ENCODE measurements at places on chromosomes 6 and 20. TPM values are rescaled to one million over a fixed set of nuclear protein-coding genes. Genes with fewer than 3 reads are reported as not detected.

DNA sequence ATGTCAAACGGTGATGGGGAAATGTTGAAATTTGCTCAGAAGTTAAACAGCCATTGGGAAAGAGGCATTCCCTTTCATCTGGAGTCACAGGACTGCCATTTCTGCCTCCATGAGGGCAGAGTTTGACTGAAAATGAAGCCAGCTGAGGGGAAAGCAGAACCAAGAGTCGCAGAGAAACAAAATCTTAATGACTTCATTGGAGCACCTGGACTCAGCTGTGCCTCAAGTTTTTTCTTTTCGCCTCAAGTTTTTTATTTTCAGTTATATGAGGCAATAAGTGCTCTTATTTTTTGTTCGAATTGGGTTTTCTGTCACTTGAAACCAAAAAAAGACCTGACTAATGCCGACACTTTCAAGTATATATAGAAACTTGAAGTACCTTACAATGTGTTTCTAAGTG, 161.3 kb downstream of the PKHD1 start:
- H3K27me3 ChIP-seq, result no peaks in the 10 kb centered on the region
- H3K4me3 ChIP-seq, result no peak overlapping the region
- H3K27ac ChIP-seq, result no peak overlapping the region
- no peaks in the 10 kb centered on the region for H3K4me1 ChIP-seq
- H3K36me3 ChIP-seq, result no peaks in the 10 kb centered on the region
- DNase-seq, result no peak

DNA sequence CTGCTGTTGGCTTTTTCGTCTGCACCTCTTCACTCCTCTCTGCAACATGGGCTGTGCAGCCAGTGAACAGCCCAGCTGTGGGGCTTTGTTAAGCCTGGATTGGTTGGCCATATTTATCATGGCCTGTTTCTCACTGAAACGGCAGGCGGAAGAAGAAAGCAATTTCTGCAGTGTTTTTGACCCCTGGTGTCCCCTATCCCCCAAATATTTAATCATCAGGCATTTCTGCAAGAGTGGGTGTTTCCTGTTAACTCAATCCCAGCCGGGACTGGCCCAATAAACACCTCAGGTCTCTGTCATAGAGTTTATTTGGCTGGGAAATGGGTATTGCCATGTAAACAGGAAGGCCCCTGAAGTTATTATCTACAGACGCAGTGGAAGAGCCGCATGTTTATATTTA, 174.8 kb upstream of the SUPT3H start:
- DNase-seq, result no peak
- no peaks in the 10 kb centered on the region for H3K36me3 ChIP-seq
- no peak overlapping the region for H3K27ac ChIP-seq
- no peak overlapping the region for H3K4me3 ChIP-seq

GRCh38 chr6:43506667-43507471, 3.3 kb downstream of the LRRC73 start:
- no peak overlapping the region for H3K4me3 ChIP-seq
- H3K36me3 ChIP-seq, result peaks cover 39% of the 10 kb centered on the region
- H3K4me1 ChIP-seq, result peaks cover 24% of the 10 kb centered on the region

- no peak overlapping the region for H3K4me3 ChIP-seq
- no peak overlapping the region for H3K27ac ChIP-seq
- DNase-seq, result no peak
- H3K27me3 ChIP-seq, result no peaks in the 10 kb centered on the region
- H3K4me1 ChIP-seq, result peaks cover 8% of the 10 kb centered on the region
- no peaks in the 10 kb centered on the region for H3K36me3 ChIP-seq
Measured at GRCh38 chr20:8504030-8504429, 372.0 kb downstream of the PLCB1 start.

Gene PRR18
- total RNA-seq, result not detected

Gene PCK1
- total RNA-seq, result 13.0 TPM

Gene TPX2
- total RNA-seq, result 6.1 TPM

All from vagina (tissue), 2 donors.